Activated T-cell treated with anti-CD3 and anti-CD28 coated beads, Interleukin-2, amount 50 U/mL, for 72 hours (primary cell): ENCODE measurements at places on chromosomes 13 and 19.

- no peaks in the 10 kb centered on the region for H3K27me3 ChIP-seq
- no peak overlapping the region for H3K27ac ChIP-seq
- no peak for DNase-seq
- no peaks in the 10 kb centered on the region for H3K4me1 ChIP-seq
These were observed 166.4 kb downstream of the CACNA1A start for GRCh38 chr19:13339869-13340268.

GRCh38 chr19:29277102-29277501 is 64.2 kb upstream of the UQCRFS1 start:
- peak overlapping the region; percentile 29 for H3K4me3 ChIP-seq
- H3K4me1 ChIP-seq, result peaks cover 14% of the 10 kb centered on the region
- no peak overlapping the region for H3K27ac ChIP-seq
- peak; percentile 63 for DNase-seq

- no peak overlapping the region for H3K4me3 ChIP-seq
- no peak for DNase-seq
- H3K27me3 ChIP-seq, result no peaks in the 10 kb centered on the region
- H3K36me3 ChIP-seq, result peaks cover 14% of the 10 kb centered on the region
- H3K4me1 ChIP-seq, result peaks cover 8% of the 10 kb centered on the region
These were observed 100.0 kb downstream of the LMO7 start for GRCh38 chr13:75736173-75736572.

GRCh38 chr19:13896227-13896626 is 9.7 kb downstream of the BRME1 start:
- H3K27ac ChIP-seq, result no peak overlapping the region
- no peaks in the 10 kb centered on the region for H3K4me1 ChIP-seq
- DNase-seq, result no peak
- H3K27me3 ChIP-seq, result no peaks in the 10 kb centered on the region
- no peaks in the 10 kb centered on the region for H3K36me3 ChIP-seq
- H3K4me3 ChIP-seq, result no peak overlapping the region

GRCh38 chr13:22372261-22372660 is 701.4 kb downstream of the FGF9 start:
- no peaks in the 10 kb centered on the region for H3K27me3 ChIP-seq
- no peak overlapping the region for H3K27ac ChIP-seq
- no peak overlapping the region for H3K4me3 ChIP-seq
- peaks cover 11% of the 10 kb centered on the region for H3K36me3 ChIP-seq
- H3K4me1 ChIP-seq, result no peaks in the 10 kb centered on the region

- H3K4me1 ChIP-seq, result peaks cover 96% of the 10 kb centered on the region
- DNase-seq, result no peak
- peak overlapping the region; percentile 88 for H3K4me3 ChIP-seq
- H3K27me3 ChIP-seq, result no peaks in the 10 kb centered on the region
- peak overlapping the region; percentile 97 for H3K27ac ChIP-seq
These were observed 12.1 kb downstream of the NDFIP2 start for GRCh38 chr13:79492918-79493594.

GRCh38 chr19:23075031-23075733 is 41.6 kb upstream of the ZNF730 start:
- H3K4me3 ChIP-seq, result peak overlapping the region; percentile 73
- H3K27me3 ChIP-seq, result peaks cover 22% of the 10 kb centered on the region
- peaks cover 9% of the 10 kb centered on the region for H3K4me1 ChIP-seq
- peak; percentile 32 for DNase-seq

DNA sequence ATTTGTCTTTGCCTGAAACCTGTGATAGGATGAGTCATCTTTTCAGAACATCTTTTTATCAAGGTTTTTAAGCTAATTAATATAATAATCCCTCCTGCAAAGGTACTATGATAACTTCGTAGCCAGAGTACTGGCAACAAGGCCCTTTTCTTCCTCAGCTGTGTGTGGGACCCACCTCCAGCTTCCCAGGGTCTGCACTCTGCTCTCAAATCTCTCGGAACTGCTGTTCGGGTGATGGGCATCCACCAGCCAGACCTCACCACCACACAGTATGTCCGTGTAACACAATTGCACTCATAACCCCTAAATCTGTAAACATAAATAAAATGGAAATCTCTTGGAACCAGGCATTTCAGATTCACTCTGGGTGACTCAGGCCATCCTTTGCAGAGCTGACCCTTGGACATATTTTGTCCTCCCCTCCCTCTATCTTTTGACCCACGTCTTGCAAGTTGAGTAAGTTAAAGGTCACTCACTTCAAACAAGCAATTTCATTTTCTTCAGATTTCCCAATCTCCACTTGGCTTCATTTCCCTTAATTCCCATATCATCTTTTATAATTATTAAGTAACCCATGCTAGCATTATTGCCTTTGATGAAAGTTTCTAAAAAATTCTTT is 29.5 kb downstream of the COL4A1 start:
- peaks cover 48% of the 10 kb centered on the region for H3K27me3 ChIP-seq
- H3K4me1 ChIP-seq, result peaks cover 12% of the 10 kb centered on the region
- no peaks in the 10 kb centered on the region for H3K36me3 ChIP-seq
- H3K4me3 ChIP-seq, result no peak overlapping the region
- DNase-seq, result no peak

- H3K27ac ChIP-seq, result peak overlapping the region; percentile 99
- H3K36me3 ChIP-seq, result peaks cover 3% of the 10 kb centered on the region
- no peaks in the 10 kb centered on the region for H3K27me3 ChIP-seq
- no peak overlapping the region for H3K4me3 ChIP-seq
These were observed 3.2 kb downstream of the NAPA start for GRCh38 chr19:47511681-47512080.

DNA sequence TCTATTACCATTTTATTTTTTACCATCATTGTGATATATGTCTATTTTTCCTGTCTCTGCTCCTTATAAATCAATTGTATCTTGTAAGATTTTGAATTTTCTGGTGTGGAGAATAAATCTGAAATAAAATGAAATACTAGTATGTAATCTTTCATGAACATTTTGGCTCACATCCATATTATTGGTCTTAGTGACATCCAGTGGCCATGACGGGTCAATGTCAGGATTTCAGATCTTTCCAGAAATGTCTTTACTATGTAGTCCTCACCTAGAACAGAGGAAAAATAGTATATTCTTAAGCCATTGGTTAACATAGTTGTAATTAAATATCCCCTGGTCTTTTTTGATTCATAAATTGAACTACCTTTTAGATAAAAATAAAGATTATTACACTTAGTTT is 109.8 kb upstream of the GPC6 start:
- no peak overlapping the region for H3K27ac ChIP-seq
- H3K36me3 ChIP-seq, result no peaks in the 10 kb centered on the region
- H3K4me3 ChIP-seq, result no peak overlapping the region
- no peak for DNase-seq
- no peaks in the 10 kb centered on the region for H3K4me1 ChIP-seq
- H3K27me3 ChIP-seq, result no peaks in the 10 kb centered on the region

GRCh38 chr19:2625434-2625833 is 77.1 kb downstream of the GNG7 start:
- H3K27ac ChIP-seq, result no peak overlapping the region
- H3K4me1 ChIP-seq, result peaks cover 53% of the 10 kb centered on the region
- peaks cover 8% of the 10 kb centered on the region for H3K36me3 ChIP-seq
- H3K4me3 ChIP-seq, result no peak overlapping the region
- DNase-seq, result no peak
- H3K27me3 ChIP-seq, result no peaks in the 10 kb centered on the region

DNA sequence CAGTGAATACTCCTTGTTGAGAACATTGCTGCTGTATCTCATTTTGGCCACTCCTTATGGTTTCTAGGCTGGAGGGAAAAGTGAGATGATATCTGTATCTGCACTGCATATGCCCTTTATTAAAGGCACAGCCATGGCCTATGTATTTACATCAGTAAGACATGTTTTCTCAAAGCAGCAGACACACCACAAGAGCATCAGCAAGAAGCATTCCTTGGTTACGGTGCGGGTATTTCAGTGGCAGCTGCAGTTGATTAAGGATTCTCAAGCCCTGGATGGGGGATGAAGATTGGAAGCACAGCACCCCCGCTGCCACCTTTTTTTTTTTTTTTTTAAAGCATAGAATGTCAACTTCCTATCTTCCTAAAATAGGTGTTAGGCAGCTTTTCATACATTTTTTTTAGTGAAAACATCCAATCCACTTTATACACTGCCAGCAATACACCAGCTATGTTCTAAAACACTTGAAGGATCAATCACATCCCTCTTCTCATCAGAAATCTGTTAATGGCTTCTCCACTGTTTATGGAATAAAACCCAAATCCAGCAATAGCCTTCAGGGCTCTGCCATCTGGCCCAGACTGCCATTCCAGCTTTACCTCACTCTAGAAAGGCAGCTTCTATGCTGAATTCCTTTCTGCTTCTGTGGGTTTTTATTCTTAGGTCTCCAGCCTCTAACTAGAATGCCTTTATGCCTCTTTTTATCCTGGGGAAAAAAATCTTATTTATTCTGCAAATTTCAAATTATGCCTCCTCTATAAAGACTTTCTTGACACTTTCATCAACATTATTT is 331.0 kb downstream of the DNAJC15 start:
- DNase-seq, result no peak
- H3K27me3 ChIP-seq, result no peaks in the 10 kb centered on the region
- H3K27ac ChIP-seq, result no peak overlapping the region

DNA sequence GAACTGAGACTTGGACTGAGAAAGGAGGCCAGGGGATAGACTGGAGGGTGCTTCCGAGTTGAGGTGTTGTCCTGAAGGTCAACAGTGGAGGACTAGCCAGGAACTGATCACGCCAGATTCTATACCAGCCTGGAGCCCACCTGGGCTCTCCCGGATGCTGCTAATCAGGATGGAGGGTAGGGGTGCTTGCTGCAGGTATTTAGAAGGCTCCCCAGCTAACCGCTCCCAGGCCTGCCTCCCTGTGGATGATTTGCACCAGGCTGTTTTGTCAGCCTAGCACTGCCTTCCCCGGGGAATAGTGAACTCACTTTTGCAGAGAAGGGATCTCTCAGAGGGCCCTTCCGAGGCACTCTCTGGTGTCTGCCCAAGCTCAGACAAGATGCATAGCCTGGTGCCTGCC is 60.5 kb upstream of the KCTD15 start:
- H3K4me1 ChIP-seq, result no peaks in the 10 kb centered on the region
- H3K27me3 ChIP-seq, result peaks cover 5% of the 10 kb centered on the region
- H3K36me3 ChIP-seq, result no peaks in the 10 kb centered on the region
- DNase-seq, result no peak
- no peak overlapping the region for H3K4me3 ChIP-seq

DNA sequence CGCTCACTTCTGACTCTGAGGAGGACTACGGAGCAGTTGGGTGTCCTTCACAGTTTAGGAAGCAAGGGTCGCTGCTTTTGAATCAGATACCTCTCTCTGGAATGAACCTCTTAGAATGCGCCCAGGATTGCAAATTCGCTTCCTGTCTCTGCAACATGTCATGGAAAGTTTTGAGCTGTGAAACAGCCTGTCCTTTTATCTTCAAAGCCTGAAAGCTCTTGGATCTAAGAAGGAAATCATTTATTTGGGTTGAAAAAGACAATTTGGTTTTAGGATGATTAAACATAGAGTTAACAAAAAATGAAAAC is 134.1 kb downstream of the KATNAL1 start:
- peaks cover 36% of the 10 kb centered on the region for H3K4me1 ChIP-seq
- H3K4me3 ChIP-seq, result no peak overlapping the region
- H3K27me3 ChIP-seq, result no peaks in the 10 kb centered on the region
- no peak overlapping the region for H3K27ac ChIP-seq
- DNase-seq, result no peak

DNA sequence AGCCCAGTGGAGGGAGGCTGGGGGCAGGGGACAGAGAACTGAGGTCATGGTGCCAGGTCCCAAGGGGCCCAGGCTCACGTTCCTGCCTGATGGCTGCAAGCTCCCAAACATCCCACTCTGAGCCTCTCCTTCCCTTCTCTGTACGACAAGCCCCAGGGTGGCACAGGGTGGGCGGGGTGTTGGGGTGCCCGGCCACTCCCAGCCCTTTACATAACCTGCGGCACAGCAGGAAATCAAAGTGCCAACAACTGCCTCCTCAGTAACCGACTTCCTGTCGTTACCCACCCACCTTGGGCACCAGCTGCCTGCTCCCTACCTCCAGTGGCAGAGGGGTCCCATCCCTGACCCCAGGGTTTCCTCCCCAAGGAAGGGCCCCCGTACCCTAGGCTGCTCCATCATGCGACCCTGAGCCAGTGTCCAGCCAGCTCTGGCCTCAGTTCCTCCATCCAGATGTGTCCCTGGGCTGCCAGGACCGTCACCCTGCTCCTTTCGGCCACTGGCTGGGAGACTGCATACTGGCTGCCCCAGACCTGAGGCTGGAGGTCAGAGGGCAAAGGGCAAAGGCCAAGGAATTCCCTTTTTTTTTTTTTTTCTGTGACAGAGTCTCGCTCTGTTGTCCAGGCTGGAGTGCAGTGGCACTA is 27.7 kb upstream of the NFIC start:
- H3K27me3 ChIP-seq, result no peaks in the 10 kb centered on the region
- H3K4me1 ChIP-seq, result peaks cover 6% of the 10 kb centered on the region
- no peaks in the 10 kb centered on the region for H3K36me3 ChIP-seq
- H3K4me3 ChIP-seq, result peak overlapping the region; percentile 53
- H3K27ac ChIP-seq, result peak overlapping the region; percentile 83
- DNase-seq, result peak; percentile 38

GRCh38 chr19:8320564-8321066 is 560 bp downstream of the NDUFA7 start:
- H3K4me3 ChIP-seq, result peak overlapping the region; percentile 100
- H3K4me1 ChIP-seq, result peaks cover 26% of the 10 kb centered on the region
- H3K27me3 ChIP-seq, result no peaks in the 10 kb centered on the region
- peaks cover 16% of the 10 kb centered on the region for H3K36me3 ChIP-seq

DNA sequence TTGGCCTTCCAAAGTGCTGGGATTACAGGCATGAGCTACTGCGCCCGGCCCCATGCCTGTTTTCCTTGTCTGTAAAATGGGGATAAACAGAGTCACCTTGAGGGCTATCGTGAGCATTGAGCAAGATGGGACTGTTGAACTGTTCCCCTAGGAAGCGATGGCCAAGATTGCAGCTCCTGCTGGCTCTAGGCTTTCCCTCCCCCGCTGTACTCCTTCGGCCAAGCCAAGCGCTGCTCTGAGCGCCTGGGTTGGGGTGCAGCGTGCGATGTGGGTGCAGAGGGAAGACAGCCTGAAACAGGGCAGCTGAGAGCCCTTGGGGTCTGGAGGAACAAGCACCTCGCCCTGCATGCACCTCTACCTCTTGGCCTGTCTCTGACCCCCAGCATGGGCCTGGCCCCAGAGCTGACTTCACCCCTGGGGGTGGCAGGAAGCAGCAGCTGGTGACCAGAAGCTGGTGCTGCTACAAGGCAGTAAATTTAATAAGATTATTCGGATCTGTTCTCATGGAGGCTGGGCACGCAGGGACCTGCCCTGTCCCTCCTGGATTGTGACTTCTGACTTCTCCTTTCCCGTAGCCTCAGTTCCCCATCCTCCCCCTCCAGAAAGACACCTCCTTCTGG is 5.3 kb downstream of the GNG8 start:
- no peak overlapping the region for H3K27ac ChIP-seq
- no peak overlapping the region for H3K4me3 ChIP-seq
- no peak for DNase-seq
- peaks cover 21% of the 10 kb centered on the region for H3K4me1 ChIP-seq
- no peaks in the 10 kb centered on the region for H3K27me3 ChIP-seq

DNA sequence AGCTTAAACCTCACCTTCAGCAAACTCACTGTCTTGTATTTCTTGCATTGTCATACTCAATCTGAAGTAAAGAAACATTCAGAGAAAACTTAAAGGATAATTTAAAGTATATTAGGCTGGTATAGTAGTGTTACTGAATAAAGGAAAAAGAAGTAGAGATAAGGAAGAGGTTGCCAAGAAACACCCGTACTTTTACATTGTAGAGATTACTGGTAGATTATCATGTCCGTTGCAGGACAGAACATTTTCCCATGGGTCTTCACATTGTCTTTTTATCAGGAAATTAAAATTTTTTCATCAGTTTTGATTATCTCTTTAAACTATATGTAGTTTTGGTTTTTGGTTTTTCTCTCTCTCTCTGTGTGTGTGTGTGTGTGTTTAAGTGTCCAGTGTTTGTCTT is 19.9 kb upstream of the GPR183 start:
- no peak for DNase-seq
- H3K4me3 ChIP-seq, result no peak overlapping the region
- H3K27me3 ChIP-seq, result no peaks in the 10 kb centered on the region
- peaks cover 40% of the 10 kb centered on the region for H3K36me3 ChIP-seq
- peak overlapping the region; percentile 39 for H3K27ac ChIP-seq
- H3K4me1 ChIP-seq, result peaks cover 86% of the 10 kb centered on the region
